ENCODE measurements at places on chromosomes 6 and 20.
A peak's percentile ranks its signal among the peaks of the same experiment; 100 is the strongest.

GRCh38 chr6:36247693-36248092, 22.2 kb upstream of the PNPLA1 start:
- DNase-seq = no peak

- no peak for DNase-seq
Measured at GRCh38 chr6:145155411-145155810, 579.9 kb downstream of the EPM2A start.

- DNase-seq = no peak
Measured at GRCh38 chr20:3165473-3166337, 6.0 kb upstream of the FASTKD5 start.

DNA sequence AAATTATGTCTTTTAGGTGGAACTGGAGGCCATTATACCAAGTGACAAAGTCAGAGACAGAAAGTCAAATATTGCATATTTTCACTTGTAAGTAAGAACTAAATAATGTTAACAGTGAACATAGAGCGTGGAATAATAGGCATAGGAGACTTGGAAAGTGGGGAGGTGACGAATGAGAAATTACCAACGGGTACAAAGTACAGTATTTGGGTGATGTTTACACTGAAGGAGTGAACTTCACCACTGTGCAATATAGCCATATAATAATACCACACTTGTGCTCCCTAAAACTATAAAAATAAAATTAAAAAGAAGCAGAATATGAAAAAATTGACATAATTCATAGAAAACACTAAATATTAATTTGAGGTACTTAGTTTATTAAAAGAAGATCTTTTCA, 14.9 kb downstream of the EYS start:
- DNase-seq = no peak

DNA sequence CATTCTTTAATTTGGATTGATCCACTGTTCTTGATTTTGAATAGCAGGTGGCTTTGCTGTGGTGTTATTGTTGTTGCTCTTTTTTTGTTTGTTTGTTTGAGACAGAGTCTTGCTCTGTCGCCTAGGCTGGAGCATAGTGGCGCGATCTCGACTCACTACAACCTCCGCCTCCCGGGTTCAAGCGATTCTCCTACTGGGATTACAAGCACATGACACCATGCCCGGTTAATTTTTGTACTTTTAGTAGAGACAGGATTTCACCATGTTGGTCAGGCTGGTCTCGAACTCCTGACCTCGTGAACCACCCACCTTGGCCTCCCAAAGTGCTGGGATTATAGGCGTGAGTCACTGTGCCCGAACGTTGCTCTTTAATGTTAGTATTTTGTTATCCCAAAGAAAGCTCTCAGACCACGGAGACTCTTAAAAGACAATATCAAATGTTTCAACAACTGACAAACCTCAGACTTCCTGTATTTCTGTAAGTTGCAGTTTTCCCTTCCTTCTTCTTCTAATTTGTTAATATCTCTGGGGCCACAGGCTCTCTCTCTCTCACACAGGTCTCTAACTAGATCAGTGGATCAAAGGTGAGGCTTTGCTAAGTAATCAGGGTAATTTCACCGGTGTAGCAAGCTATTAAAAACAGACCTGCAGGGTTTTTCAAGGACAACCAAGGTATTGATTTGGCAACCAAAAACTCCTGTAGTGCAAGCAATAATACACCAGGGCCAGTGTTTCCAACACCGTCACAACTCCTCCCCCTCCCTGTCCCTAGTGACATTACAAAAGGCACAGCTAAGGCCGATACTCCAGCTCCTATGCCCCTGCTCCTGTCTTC, 48.8 kb upstream of the ZNF217 start:
- no peak for DNase-seq

DNA sequence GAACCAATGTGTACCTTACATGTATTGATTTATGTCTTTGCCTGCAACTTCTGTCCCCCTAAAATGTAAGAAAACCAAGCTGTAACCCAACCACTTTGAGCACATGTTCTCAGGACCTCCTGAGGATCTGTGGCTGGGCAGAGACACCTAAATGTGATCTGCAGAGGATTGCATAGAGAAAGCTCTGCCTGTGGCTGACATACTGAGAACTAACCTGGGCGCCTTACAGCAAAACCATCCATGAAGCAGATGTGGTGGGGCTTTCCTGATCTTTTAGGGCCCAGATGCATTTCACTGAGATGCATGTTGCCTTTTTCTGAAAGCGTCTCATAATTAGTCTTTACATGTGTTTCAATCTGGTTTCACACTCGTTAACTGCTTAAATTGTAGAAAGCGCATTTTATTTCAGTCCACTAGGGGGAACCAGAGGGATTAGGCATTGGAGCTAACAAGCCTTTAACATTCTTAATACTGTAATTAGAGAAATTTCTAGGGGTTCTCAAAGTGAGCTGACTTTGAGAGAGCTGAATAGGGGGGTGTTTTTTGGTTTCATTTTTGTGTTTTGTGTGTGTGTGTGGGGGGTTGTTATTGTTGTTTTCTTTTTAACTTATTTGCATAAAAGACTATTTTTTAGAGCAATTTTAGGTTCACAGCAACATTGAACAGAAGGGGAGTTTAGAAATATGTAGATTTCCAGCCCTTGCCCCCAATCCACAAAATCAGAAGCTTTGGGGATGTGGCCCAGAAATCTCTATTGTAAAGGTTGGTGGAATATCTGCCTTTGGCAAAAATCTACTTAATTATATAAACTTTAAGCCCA, 50.9 kb upstream of the FAM184A start:
- DNase-seq = no peak

DNA sequence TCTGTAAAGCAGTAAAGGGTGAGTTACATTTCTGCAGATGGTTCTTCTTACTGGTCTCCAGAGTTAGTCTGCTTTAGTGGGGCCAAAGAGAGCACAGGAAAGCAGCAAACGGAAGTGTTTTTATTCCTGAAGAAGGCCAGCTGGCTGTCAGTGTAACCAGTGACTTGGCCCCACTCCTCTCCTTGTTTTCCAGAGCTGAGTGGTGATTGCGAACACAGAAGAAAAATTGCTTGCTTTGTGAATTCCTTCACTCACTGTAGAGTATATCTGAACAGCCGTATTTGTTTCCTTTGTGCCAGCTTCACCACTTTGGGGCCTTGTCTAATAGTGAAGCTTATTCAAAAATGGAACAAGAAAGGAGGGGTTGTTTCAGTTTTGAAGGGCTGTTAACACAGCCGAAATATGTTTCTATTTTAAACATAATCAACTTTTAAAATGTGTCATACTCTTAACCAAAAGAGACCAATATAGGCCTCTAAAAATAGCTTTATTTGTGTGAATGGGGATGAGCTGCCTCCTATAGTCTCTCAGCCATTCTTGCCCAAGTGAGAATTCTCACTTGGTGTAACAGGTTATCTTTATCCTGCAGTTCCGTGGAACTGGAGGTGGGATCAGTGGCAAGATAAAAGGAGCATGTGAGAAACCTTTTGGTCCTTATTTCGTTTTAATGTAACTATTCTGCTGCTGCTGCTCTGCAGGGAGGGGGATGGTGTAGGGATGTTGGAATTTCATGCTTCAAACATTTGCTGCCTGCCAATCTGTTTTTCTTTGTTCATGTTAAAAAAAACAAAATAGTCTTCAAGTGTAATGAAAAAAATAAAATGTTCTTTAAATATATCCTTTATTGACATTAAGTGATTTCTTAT, 37.8 kb downstream of the ZC2HC1B start:
- no peak for DNase-seq

DNA sequence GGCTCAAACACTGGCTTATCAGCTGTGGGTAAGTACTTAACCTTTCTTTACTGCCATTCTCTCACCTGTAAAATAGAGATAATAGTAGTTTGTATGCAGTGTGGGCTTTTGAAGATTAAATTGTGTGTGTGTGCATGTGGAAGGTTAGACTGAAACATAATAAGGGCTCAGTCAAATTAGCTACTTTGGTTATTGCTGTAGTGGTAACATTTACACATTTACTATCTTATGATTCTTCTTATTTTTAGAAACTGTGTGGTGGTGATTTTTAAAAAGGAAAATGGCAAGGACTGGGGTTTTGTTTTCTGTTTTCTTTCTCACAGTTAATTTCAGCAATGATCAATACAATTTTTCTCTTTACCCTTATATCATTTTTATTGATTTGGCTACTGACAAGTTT, 206.9 kb downstream of the NKAIN2 start:
- no peak for DNase-seq

DNA sequence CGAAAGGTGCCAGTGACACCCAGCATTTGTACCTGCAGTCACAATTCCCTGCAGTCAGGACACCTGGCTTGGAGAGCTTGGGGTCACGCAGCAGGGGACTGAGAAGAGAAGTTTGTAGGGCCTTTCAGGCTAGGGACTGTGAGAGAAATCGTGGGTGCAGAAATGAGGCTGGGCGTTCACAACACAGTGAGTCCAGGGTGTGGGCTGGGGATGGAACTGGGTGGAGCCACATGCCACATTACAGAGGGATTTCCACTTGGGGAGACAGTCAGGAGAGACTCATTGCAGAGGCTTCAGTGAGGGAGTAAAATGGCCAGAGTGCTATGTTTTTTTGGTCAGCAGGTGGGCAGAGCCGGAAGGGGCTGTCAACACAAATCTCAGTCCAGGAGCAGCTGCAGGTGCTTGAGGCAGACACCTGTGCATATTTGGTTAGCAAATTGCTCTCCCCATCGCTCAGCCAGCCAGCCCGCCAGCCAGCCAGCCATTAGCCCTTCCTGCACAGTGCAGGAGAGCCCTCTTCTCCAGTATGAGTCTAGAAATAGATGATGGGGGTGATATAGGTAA, 7.4 kb downstream of the ITPR3 start:
- DNase-seq = no peak

GRCh38 chr6:34200340-34200971, 36.2 kb upstream of the HMGA1 start:
- DNase-seq = no peak

- DNase-seq = no peak
Measured at GRCh38 chr6:11778036-11778435, 567 bp downstream of the ADTRP start.

- DNase-seq = no peak
Measured at GRCh38 chr20:46088409-46089166, 1.2 kb downstream of the NCOA5 start.

- no peak for DNase-seq
Measured at GRCh38 chr20:59660471-59660870, 56.1 kb downstream of the PHACTR3 start.

DNA sequence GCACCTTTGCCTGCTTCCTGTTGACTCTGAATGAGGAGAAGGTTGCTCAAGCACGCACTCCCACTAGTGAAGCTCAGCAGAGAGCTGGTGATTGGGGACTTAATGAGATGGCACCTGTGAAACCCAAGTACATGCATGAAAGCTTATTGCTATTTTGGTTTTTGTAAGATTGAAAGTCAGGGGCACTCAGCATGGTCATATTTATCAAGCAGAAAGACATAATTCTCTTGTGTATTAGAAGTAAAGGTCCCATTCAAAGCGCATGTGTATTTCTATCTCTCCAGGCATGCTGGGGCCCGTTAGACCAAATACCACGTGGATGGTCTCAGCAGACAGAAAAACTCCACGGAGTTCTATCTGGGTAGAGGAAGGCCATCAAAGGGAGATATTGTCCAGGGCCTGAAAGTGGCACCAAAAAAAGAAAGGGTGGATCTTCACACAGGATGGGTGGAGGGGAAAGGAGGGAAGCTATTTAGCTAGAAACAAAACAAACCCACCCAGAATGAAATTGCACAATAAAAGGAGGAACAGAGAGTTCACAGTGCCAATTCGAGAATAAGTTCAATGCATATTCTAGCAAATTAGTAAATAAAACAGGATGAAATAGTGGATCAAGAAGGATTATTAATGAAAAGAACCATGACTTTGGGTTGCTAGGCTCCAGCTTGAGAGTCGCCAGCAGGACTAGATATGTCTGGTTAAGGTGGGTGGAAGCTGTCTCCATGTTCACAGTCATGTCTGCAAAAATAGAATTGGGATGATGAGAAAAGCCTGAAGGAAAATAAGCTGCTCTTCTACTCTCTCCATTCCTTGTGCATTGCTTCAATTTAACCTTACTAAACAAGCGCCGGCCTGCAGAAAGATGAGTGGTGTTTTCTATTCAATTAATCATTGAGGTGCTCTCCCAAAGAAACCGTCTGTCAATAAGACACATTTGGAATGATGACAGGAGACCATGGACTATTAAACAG, 224.9 kb upstream of the DTNBP1 start:
- no peak for DNase-seq

DNA sequence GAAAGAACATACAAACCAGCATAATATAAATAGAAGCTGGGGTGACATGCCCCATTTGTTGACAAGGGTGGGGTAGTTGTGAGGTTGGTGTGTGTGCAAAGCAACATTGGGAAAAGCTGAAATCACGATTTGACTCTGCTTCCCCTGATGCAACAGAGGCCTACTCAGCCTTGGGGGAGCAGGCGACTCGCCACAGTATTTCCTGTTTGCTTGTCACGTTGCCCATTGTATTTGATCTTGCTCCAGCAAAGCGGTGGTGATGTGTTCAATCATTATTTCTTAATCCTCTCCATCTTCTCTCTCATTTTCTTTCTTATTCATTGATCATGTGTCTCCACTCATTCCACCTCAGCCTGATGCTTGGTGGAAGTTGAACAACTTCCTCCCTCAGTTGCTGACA, 165.8 kb upstream of the CITED2 start:
- DNase-seq = peak; percentile 11

DNA sequence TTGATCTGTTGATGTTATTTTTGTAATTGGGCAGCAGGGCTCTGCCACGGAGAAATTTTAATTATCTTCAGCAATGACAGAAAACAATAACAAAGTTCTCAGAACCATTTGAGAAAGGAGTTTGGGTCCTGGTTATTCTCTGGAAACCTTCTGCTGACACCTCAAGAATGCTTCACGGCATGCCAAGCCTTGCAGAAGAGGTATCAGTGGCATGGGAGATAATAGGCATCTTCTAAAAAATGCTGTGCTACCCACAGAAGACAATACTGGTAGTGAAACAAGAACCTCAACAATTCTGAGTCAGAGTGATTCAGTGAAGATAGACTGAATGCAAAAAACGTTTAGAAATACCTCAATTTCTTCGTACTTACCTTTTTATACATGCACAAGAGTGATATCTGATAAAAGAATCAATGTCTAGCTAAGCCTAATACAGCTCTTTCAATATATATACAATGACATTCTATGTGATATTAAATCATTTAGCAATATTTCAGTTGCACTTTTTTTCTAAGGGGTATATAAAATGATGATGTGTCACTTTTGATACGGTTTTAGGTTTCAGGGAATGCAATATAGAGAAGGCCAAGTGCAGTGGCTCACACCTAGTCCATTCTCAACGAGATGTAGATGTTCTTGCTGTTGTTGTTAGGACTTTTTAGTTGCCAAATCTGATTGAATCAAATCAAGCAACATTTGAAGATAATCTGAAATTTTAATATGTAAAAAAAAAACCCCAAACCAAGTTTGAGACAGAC, 110.4 kb upstream of the COL21A1 start:
- DNase-seq = no peak

GRCh38 chr6:494394-494793, 102.8 kb downstream of the IRF4 start:
- no peak for DNase-seq

DNA sequence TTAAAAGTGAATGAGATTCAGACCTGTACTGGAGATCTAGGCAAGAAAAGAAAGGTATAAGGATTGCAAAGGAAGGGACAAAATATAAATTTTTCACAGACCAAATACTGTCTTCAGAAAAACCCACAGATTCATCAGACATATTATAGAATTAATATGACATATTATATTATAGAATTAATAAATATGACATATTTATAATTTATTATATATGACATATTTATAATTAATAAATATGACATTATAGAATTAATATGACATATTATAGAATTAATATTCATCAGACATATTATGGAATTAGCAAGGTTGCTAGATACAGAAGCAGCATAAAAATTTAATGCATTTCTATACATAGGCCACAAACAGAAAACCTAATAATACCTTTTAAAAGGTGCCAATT, 44.7 kb upstream of the GNRH2 start:
- no peak for DNase-seq

All from stimulated activated CD8-positive, alpha-beta memory T cell treated with anti-CD3 and anti-CD28 coated beads, Interleukin-4, amount 100 ng/mL, for 1 hour (primary cell).